Astrocyte of the spinal cord (primary cell): ENCODE measurements at places on chromosomes 4 and X.

GRCh38 chrX:627510-627981, 3.0 kb upstream of the SHOX start:
- no peak for DNase-seq

DNA sequence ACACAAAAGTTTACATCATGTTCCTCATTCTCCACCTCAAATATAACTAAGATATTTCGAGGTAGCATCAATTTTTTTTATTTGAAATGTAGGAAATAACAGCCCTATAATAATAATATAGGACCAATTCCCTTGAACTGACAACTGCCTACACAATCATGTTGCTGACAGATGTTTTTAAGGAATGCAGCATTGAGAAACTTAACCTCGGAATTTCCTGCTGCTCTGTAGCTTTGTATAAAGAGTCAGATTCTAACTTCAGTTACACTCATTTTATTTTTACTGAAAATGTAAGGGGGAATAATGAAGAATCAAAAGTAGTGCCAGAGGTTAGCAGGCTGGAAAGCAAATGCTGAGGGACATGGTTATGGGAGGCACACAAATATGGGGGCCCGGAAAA, 235.8 kb downstream of the RBMX2 start:
- DNase-seq: peak; percentile 34

DNA sequence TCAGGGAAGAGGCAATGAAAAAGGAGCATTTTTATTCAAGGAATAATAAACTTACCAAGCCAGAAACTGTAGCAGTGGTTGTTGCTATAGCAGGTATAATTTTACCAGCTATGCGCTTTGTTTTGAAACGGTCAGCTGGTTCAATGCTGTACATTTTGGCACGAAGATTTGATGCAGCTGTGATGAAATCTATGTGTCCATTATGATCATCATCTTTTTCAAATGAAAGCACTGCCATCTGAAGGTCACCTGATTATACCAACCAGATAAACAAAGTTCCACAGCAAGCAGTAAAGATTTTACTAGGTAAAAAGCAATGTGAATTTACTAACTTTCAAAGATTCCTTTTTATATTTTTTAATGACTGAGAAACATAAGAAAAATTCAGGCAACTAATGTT, 66.4 kb downstream of the STAP1 start:
- no peak for DNase-seq

GRCh38 chrX:72069350-72070160, 62.2 kb downstream of the RTL5 start:
- DNase-seq: no peak

DNA sequence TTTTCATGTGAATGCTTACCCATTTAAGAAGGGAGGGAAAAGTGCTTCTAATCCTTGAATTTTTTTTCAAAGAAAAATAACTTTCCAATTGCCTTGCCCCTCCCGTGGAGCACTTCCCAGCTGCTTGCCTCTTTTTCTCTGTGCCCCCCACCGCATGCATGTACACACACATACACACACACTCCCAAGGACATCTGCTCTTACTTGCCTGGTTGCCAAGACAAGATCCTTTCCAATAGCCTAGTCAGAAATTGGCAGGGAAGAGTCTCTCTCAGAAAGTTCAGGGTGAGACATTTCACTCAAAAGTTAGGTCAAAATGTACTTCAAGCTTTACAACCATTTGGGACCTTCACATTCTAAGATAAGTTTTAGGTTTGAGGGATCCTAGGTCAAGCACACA, 10.9 kb downstream of the HHIP start:
- DNase-seq: peak; percentile 51

- no peak for DNase-seq
Measured at GRCh38 chr4:122195718-122196117, 43.6 kb downstream of the BLTP1 start.

DNA sequence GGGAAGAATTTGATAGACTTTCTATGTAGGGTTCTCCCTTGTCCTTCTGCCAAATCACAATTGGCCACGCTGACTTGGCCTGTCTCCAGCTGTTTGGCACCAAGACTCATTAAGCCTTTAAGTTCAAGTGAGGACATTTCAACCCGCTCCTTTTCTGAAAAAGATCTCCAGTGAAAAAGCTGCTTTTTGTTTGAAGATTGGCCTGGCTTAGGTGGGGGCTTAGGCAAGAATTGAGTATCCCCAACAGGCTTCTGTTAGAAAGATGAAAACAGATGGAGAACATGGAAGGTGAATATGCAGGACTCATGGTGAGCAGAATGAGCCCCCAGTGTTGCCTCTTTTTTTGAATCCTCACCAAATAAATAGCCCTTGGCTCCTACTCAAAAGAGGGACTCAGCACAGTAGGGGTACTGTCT, 28.5 kb upstream of the LIMCH1 start:
- DNase-seq: no peak

DNA sequence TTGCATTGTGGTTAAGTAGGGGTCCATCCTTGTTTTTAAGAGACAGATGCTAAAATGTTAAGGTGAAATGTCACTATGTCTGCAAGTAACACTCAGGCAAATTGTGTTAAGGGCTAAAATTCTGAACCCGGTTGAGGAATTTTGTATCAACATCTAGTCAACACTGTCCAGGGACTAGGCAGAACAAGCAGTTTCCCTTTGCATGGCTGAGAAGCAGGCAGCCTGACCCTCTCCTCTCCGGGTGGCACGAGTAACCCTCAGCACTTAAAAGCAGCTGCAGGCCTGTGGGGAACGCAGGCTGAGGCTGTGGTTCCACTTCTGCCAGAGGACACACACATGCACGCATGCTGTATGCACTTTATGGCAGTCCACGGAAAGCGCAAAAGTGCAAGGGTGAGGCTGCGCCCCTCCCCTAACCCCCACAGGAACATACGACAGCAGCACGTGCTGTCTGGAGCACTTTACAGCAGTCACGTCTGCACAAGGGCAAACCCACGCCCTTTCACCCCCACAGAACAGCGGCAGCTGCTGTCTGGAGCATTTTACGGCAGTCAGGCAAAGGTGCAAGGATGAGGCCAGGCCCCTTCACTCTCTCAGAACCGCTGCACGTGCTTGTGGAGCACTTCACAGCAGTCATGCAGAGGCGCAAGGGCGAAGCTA, 619 bp upstream of the MPC1L start:
- no peak for DNase-seq

DNA sequence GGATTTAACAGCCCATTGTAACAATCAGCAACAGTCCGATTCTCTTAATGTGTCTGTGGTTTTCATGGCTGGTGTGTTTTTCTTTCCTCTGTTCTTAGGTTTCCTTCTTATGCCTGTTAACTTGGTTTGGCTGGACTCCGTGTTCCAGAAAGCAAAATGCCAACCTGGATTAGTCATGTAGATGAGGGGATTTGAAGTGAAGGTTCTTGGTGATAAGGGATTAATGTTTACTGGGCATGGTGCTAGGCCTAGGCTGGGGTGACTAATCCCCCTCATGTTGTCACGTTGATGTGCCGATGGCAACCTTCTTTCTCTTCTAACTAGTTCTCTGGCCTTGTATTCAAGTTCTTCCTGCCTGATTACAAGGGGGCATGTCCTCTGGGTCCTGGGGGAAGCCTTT, 85.9 kb downstream of the REPS2 start:
- peak; percentile 91 for DNase-seq
